ENCODE measurements at places on chromosomes 2 and 18. TPM values are rescaled to one million over a fixed set of nuclear protein-coding genes. Genes with fewer than 3 reads are reported as not detected.

GRCh38 chr18:31103423-31103822 is 1.2 kb upstream of the DSC2 start:
- H3K4me3 ChIP-seq: no peak overlapping the region
- DNase-seq: no peak
- H3K4me1 ChIP-seq: no peaks in the 10 kb centered on the region
- peaks cover 32% of the 10 kb centered on the region for H3K27me3 ChIP-seq

GRCh38 chr2:46369783-46370182 is 72.6 kb downstream of the EPAS1 start:
- H3K36me3 ChIP-seq: peaks cover 15% of the 10 kb centered on the region
- DNase-seq: no peak
- peaks cover 8% of the 10 kb centered on the region for H3K27me3 ChIP-seq
- H3K27ac ChIP-seq: peak overlapping the region; percentile 37
- H3K4me3 ChIP-seq: peak overlapping the region; percentile 5
- H3K4me1 ChIP-seq: peaks cover 26% of the 10 kb centered on the region

GAL3ST2 gene
- 0.22 TPM for total RNA-seq

DNA sequence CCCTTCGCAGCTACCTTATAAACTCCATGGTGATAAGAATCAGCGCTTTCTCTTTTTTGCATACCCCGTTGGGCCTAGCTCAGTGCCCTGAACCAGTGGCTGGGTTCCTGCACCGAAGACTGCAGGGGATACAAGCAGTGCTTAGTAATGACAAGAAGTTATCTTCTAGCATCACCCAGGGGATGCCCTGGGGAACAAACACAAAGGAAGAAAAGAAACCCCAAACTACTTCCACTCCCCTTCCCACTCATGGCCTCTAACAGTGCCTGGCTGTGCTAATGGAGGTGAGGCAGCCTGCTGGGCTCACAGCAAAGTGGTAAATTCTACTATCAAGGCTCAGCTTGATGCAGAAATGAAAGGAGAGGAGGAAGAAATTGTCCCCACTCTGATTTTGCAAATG is 314.7 kb downstream of the TXNL1 start:
- no peak for DNase-seq
- H3K4me1 ChIP-seq: no peaks in the 10 kb centered on the region
- no peak overlapping the region for H3K27ac ChIP-seq
- no peak overlapping the region for H3K4me3 ChIP-seq
- H3K27me3 ChIP-seq: no peaks in the 10 kb centered on the region
- no peaks in the 10 kb centered on the region for H3K36me3 ChIP-seq

GRCh38 chr18:28359176-28359575 is 182.2 kb upstream of the CDH2 start:
- no peak overlapping the region for H3K27ac ChIP-seq
- H3K36me3 ChIP-seq: no peaks in the 10 kb centered on the region
- H3K27me3 ChIP-seq: no peaks in the 10 kb centered on the region
- H3K4me1 ChIP-seq: no peaks in the 10 kb centered on the region
- DNase-seq: no peak
- no peak overlapping the region for H3K4me3 ChIP-seq

LBX2 gene
- total RNA-seq: 1.2 TPM

DNA sequence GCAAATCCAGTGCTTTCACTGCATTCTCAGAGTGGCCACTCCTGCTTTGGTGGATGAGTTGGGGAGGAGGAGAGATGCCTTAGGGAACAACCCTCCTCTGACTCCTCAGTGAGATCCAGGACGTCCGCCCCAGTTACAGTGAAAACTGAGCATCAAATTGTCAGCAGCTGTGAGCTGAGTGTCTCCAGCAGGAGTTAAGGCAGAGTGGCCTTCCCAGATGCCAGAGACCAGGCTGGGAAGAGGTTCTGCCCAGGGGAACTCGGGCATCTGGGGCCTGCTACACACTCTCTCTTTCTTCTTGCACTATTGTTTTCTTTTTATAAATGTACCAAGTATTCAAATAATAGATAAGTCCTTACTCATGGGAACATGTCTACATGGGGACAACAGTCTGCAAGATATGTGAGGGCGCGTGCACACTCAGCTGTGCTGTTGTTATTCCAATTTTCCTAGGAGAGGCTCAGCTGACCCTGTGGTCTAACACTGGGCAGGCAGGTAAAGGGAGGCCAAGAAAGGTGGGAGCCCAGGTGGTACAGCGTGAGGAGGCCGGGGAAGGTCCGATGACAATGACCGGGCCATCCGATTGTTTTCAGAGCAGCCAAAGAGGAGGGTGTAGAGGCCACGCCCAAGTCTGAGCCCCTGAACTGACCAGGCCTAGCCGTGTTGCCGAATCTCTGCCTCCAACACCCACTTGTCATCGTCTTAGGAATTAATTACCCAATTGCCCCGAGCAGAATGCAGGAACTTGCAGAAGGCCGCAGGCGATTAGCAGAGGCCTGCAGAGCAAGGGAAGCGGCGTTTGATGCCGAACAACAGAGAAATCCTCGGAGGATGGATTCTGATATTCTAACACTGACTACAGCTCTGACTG is 166.9 kb downstream of the ANAPC1 start:
- H3K36me3 ChIP-seq: no peaks in the 10 kb centered on the region
- no peak for DNase-seq
- no peak overlapping the region for H3K27ac ChIP-seq
- H3K4me1 ChIP-seq: peaks cover 3% of the 10 kb centered on the region

DNA sequence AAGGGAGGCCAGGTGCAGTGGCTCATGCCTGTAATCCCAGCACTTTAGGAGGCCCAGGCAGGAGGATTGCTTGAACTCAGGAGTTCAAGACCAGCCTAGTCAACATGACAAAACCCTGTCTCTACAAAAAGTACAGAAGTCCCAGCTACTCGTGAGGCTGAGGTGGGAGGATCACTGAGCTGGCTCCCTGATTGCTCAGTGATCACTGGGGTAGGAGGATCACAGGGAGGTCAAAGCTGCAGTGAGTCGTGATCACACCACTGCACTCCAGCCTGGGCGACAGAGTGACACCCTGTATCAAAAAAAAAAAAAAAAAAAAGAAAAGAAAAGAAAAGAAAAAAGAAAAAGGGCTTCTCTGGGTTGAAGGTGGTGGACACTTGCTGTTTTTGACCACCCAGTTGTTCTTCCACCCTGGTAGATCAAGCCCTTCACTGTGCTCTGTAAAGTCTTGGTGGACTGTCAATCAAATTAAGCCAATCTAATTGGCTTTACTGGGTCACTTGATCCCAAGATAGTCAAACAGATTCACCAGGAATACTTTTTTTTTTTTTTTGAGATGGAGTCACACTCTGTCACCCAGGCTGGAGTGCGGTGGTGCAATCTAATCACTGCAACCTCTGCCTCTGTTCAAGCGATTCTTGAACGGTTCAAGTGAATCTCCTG is 191.6 kb downstream of the AGPS start:
- DNase-seq: no peak
- H3K36me3 ChIP-seq: no peaks in the 10 kb centered on the region
- H3K4me3 ChIP-seq: no peak overlapping the region
- no peak overlapping the region for H3K27ac ChIP-seq

DNA sequence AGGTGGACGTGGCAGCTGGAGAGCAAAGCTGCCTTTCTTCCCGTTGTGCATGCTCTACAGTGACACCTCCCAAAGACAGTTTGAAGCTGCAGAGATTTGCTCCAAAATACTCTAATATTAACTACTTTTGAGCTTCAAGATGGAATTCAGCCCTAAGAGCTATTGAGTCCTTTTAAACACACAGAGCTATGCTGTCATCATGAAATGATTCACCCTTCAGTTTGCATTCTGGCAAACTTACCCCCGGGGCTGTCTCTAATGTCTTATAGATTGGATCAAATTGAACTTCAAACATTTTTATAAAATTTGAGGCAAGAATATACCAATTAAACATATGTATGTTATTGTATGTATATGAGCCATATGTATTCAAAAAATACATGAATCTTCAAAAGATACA is 110.7 kb upstream of the EFEMP1 start:
- H3K36me3 ChIP-seq: no peaks in the 10 kb centered on the region
- H3K4me3 ChIP-seq: no peak overlapping the region
- no peaks in the 10 kb centered on the region for H3K27me3 ChIP-seq
- no peak for DNase-seq
- no peaks in the 10 kb centered on the region for H3K4me1 ChIP-seq
- H3K27ac ChIP-seq: no peak overlapping the region

Data from activated naive CD8-positive, alpha-beta T cell treated with anti-CD3 and anti-CD28 coated beads, Interleukin-2, amount 10 ng/mL, durations not matched to agents 7 days and 5 days (primary cell).